Left hindlimb (tissue), 1 donor: ENCODE measurements at places on chromosomes 16 and 17.

GRCh38 chr17:867896-868489 is 85.8 kb downstream of the MRM3 start:
- no peak for DNase-seq

DNA sequence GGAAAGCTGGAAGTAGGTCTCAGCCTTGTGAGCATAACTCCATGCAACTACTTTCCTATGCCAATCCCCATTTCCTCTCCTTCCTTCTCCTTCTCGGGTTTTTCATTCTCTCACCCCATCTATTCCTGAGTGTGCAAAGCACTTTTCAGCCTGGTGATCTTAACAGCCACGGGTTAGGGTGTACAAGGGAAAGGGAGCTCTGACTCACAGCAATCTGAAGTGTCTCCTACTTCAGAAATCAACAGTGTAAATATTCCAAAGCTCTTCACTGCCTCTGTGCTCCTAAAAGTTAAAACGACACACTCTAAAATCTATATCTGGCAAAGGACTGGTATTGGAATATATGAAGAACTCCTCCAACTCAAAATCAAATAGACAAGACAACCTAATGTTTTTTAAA is 268.0 kb upstream of the IRX3 start:
- no peak for DNase-seq

- DNase-seq, result no peak
Measured at GRCh38 chr16:10088380-10088793, 93.8 kb downstream of the GRIN2A start.

DNA sequence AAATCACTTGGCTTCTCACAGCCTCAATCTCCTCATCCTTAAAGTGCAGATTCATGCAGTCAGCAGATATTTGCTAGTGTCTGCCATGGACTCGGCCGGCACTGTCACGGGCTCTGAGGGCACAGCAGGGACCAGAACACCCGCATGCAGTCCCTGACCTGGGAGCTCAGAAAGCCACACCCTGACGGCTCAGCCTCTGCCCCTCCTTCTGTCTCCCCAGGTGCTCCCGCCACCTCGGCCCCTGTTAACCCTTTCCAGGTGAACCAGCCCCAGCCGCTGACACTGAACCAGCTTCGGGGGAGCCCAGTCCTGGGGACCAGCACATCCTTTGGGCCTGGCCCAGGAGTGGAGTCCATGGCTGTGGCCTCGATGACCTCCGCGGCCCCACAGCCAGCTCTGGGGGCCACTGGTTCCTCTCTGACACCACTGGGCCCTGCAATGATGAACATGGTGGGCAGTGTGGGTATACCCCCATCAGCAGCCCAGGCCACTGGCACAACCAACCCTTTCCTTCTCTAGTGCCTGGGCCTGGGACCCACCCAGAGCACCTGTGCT is 28.7 kb downstream of the B9D1 start:
- no peak for DNase-seq

DNA sequence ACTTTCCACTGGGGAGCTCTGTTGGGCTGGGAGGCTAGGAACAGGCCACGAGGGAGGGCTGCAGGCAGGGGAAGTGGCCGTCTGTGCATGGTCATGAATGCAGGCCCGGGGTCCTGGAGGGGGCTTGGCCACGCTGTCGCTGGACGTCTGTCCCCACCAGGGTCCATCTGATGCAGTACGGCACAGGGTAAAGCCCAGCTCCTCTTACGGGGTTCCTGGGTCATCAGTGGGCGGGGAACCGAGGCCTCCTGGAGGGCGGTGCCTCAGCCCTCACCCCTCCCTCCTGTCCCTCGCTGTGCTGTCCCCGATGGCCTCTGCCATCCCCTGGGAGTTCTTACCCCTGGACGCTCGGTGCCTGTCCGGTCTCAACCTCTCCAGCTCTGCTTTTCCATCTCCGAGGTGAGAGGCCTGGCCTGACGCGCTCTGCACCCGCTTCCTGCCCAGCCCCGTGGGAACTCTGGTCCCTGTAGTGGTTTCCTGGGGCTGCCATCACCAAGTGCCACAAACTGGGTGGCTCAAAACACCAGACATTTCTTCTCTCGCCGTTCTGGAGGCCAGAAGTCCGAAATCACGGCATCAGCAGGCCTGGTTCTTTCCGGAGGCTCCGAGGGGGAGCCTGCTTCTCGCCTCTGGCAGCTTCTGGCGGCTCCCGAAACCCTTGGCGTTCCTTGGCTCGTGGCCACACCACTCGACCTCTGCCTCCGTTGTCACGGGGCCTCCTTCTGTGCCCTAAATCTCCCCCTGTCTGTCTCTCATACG is 182.8 kb downstream of the SEC14L1 start:
- no peak for DNase-seq
